ENCODE measurements at places on chromosomes 12 and 14. TPM values are rescaled to one million over a fixed set of nuclear protein-coding genes. Genes with fewer than 3 reads are reported as not detected.

CLEC4C gene
- not detected for polyA plus RNA-seq

DNA sequence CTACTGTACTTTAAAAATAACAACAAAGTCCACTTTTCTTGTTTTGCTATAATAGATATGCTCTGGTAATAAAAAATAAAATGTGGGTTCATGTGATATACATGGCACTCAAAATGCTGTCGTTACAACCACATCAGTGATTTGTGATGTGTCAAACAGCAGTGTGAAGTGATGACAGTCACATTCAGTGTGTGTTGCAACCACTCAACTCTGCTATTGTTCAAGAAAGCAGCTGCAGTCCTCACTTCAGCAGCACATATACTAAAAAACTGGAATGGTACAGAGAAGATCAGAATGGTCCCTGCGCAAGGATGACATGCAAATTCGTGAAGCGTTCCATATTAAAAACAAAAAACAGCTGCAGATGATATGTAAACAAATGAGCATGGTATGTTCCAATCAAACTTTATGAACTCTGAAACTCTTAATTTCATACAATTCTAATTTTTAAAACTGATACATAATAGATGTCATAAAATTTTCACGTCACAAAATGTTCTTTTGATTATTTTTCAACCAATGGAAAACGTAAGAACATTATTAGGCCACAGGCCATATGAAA is 6.7 kb downstream of the TRMT5 start:
- DNase-seq, result no peak

- DNase-seq, result no peak
Measured at GRCh38 chr12:10167599-10167998, 4.3 kb downstream of the OLR1 start.

DNA sequence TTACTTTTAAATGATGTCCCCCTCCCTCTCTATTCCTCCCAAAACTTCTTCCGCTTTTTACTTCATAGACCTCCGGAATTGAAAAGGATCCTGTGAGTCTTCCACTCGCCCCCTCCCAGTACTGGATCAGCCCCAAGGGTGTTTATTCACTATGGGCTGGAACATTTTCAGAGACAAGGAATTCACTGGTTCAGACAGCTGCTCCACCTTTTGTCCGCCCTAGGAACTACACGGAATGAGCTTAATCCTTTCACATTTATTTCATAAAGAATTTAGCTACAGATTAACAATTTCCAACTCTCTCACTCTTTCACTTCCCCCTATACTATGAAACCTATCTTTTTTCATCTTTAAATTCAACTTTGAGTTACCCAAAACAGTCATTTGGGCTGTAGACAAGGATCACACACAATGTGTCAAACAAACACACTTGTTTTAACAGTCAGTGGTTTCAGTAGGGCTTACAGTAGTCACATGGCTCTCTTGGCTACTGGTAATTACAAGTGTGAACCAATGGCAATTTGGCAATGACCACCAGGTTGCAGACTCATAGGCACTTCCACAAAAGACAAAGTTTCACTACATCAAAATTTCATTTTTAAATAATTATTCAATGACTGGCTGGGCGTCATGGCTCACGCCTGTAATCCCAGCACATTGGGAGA is 20.6 kb downstream of the CNIH1 start:
- peak; percentile 41 for DNase-seq

SOS2 gene
- 6.2 TPM for polyA plus RNA-seq
